Glomerular endothelial cell (primary cell): ENCODE measurements at places on chromosomes 2 and 18. TPM values are rescaled to one million over a fixed set of nuclear protein-coding genes. Genes with fewer than 3 reads are reported as not detected.

GRCh38 chr2:128436479-128437203, 118.0 kb upstream of the HS6ST1 start:
- no peak for DNase-seq

DNA sequence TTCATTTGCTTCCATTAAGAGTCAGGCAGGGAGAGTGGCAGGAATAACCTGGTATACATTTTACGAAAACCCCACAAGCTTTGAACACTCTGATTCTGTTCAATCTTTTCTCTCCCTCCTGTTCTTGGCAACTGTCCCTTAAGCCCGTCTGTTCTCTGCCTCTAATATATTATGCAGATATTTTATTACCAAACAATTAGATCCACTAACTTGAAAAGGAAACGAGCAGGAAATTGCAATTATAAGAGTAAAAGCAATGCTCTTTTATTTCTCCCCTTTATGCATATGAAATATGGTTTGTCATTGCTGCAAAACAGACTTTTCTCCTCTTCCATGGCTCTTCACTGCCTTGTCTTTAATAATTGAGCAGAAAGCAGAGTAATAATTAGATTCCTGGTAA, 149.1 kb upstream of the CELF4 start:
- no peak for DNase-seq

GRCh38 chr2:46277431-46278190, 19.6 kb upstream of the EPAS1 start:
- DNase-seq = no peak

DNA sequence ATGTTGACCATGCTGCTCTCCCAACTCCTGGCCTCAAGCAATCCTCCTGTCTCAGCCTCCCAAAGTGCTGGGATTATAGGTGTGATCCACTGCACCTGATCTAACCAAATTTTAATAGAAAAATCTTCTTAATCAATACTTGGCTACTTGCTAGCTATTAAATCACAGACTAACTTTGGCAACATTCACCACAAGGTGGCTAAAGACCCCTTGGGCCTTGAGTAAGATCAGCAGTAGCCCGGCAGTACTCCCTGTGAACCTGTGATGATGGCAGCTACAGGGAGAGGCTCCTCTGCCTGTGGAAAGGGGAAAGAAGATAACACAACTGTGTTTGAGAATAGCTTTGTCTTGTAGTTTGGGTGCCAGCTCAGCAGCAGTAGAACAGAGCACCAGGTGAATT, 102.9 kb downstream of the SLC39A10 start:
- DNase-seq = no peak

DNA sequence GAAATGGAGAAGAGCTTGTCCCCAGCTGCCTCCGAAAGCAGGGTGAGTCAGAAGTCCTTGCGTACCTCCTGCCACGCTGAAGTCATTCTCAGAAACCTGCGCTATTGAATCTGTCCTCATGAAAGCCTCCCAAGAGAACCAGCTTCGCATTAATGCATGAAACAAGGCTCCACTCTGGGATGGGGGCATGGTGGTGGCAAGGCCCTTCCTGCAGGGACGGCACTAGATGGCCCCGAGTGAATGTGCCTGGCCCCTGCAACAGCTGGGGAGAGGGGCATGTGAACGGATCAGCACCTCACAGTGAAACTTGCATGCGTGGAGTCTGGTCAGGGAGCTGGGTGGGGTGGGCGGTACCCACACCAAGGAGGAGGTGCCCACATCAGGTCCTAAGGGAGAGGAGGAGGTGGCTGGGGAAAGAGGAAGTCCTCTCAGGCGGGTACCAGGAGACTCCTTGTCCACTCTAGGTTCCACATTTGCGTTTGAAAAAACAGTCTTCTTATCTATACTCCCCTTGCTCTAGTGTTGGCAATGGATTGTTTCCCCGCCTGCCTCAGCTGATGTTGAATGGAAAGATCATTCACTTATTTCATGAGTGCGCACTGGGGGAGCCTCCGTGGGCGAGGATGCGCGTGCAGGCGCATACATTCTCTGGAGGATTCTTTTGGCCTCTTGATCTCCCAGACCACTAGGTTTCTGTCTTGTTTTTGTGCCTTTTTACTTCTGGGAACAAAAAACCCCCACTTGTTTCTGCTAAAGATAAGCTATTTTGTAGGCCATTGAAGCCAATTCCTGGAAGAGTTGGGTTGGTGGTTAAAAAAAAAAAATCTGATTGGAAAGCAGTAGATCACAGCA, 104.7 kb downstream of the KLHL29 start:
- no peak for DNase-seq

GRCh38 chr2:26184121-26184520, 11.2 kb downstream of the GAREM2 start:
- DNase-seq = no peak

GRCh38 chr18:71105078-71105819, 816.4 kb downstream of the SOCS6 start:
- DNase-seq = no peak

GRCh38 chr18:46917803-46918600, 600 bp downstream of the KATNAL2 start:
- DNase-seq = no peak

GRCh38 chr2:115389024-115389423, 946.6 kb downstream of the DPP10 start:
- no peak for DNase-seq

- DNase-seq = no peak
Measured at GRCh38 chr2:8234757-8235374, 447.0 kb upstream of the ID2 start.

DNA sequence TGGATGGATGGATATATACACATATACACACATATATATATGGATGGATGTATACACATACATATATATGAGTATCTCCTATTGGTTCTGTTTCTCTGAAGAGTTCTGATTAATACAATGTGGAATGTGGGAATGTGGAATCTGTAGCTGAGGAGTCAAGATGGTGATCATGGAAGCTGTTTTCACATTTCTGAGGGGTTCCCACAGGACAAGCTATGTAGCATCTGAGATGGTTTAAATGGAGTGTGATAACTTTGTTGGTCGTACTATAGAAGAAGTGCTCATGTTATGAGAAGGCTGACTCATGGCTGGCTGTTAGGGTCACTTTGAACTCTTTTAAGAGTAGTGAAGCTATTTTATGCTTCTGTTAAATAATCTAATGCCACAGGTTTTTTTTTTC, 279.7 kb downstream of the MEIS1 start:
- no peak for DNase-seq

GRCh38 chr18:10231220-10231619, 223.2 kb upstream of the APCDD1 start:
- no peak for DNase-seq

- DNase-seq = no peak
Measured at GRCh38 chr2:86661333-86661732, 37.7 kb upstream of the RNF103 start.

DNA sequence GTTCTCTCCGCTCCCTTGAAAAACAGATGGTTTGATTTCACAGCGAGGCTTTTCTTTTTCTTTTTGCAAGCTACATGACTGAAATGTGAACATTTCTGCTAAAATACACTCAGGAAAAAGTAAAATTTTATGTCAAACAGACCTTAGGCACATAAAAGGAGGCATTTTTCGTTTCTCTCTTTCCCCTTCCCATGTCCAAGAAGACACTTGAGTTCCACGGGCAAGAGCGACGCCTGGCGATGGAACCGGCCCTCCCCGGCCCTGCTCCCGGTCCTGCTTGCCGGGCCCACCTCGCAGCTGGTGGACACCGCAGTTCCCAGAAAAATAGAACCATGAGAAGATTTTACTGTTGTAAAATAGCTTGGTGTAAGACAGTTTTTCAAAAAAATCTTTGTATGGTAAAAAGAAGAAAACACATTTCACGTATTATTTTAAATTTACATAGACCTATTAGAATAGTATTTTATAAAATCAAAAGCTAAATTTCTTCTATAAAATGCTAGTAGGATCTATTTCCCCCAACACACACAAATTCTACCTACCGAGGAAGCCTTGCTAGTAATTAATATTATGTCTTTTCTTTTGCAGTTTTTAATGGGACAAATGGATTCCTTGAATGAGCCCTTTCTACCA, 2.3 kb upstream of the ALKAL2 start:
- DNase-seq = peak; percentile 16

DNA sequence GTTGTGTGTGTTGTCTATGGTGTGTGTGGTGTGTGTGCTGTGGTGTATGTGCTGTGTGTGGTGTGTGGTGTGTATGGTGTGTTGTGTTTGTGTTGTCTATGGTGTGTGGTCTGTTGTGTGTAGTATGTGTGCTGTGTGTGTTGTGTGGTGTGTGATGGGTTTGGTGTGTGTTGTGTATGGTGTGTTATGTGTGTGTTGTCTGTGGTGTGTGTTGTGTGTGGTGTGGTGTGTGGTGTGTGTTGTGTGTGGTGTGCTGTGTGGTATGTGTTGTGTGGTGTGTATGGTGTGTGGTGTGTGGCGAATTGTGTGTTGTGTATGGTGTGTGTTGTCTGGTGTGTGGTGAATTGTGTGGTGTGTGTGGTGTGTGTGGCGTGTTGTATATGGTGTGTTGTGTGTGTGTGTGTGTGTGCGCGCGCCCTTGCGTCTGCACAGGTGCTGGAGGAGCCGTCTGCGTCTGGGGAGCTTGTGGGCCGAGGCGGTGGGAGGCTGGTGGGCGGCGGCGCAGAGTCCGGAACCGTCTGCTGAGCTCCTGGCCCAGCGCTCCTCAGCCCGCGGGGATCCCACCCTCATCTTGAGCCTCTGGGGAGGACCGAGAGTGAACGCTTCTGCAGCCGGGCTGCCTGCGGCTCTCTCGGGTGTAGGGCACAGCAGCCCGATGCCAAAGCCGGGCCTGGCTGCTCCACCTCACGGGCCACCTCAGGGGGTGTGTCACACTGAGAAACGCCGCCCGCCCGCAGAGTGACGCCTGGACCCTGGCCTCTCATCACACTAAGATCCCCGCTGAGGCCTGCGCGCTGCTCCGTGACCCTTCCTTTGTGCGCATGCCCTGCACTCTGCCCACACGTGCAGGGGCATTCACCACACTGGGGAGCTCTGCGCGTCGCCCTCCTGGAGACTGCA, 8.8 kb upstream of the ADI1 start:
- DNase-seq = no peak

DNA sequence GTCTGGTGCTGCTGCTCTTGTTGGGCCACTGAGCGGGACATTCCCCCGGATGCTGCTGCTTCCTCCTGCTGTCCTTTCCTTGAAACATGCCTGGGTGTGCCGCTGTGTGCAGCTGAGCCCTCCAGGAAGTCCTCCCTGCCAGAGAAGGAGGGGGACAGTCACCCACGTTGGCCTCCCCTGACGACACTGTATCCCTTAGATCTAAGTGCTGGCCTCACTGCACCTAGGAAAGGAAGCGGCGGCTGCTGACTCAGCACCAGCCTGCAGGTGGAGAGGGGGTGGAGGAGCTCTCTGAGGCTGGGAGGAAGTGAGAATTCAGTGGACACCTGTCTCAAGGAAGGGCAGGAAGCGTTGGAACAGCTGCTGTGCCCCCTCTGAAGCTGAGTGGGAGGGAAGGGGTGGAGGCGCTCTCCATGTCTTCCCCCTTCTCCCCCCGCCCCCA, 239.8 kb downstream of the HAUS1 start:
- DNase-seq = no peak

Gene LYG2
- total RNA-seq = not detected in 2 replicates

Gene FNDC4
- 27.5 and 34.3 TPM in 2 replicates for total RNA-seq

Gene LYPD6
- total RNA-seq = 1.1 and 1.5 TPM in 2 replicates

Gene GRB14
- total RNA-seq = 1.2 and 3.2 TPM in 2 replicates

Gene CRYGB
- total RNA-seq = not detected in 2 replicates

Gene RFTN2
- 4.6 and 6.3 TPM in 2 replicates for total RNA-seq

Gene SULT1C2
- not detected in 2 replicates for total RNA-seq

Gene MC2R
- total RNA-seq = not detected in 2 replicates

Gene ASXL3
- total RNA-seq = 0.19 and 0.47 TPM in 2 replicates
